ENCODE measurements at places on chromosomes 3 and 15. TPM values are rescaled to one million over a fixed set of nuclear protein-coding genes. Genes with fewer than 3 reads are reported as not detected.

DNA sequence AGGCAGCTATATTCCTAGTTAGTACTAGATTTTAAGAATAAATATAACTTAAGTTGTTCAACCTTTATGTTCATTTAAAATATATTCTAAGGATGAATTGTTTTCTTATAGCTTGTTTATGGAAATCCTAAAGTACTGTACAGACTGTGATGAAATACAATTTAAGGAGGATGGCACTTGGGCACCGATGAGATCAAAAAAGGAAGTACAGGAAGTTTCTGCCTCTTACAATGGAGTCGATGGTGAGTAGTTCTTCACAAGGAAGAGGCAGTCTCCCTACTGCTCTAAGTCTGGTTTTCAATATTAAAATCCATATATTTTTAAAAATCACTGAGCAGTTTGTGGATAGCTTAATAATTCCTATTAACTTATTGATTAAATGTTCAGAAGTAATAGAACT lies 29.6 kb downstream of the CALML4 start:
- H3K36me3 ChIP-seq: peaks cover 16% of the 10 kb centered on the region
- no peak overlapping the region for H3K27ac ChIP-seq
- no peak for DNase-seq
- H3K4me1 ChIP-seq: no peaks in the 10 kb centered on the region
- no peaks in the 10 kb centered on the region for H3K27me3 ChIP-seq
- H3K4me3 ChIP-seq: no peak overlapping the region

GRCh38 chr3:6680119-6680806 lies 180.7 kb upstream of the GRM7 start:
- H3K27me3 ChIP-seq: no peaks in the 10 kb centered on the region
- no peaks in the 10 kb centered on the region for H3K36me3 ChIP-seq
- H3K27ac ChIP-seq: no peak overlapping the region
- H3K4me1 ChIP-seq: no peaks in the 10 kb centered on the region

DNA sequence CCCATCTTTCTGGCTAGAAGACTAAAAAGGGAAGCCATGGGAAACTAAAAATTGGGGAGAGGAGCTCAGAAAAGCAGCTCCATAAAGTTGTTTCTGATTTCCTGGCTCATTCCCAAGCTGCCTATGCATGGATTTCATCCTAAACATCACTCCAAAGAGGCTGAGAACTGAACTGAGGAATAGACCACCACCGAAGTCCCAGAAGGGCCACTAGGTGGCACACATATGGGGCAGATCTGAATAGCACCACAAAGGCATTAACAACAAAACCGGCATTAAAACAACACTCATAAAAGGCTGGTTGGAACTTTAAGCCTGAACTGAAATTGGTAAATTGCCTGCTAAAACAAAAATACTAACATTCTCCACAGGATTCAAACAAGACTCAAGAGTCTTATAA lies 106.3 kb downstream of the PLD1 start:
- no peak overlapping the region for H3K4me3 ChIP-seq
- H3K36me3 ChIP-seq: no peaks in the 10 kb centered on the region

DNA sequence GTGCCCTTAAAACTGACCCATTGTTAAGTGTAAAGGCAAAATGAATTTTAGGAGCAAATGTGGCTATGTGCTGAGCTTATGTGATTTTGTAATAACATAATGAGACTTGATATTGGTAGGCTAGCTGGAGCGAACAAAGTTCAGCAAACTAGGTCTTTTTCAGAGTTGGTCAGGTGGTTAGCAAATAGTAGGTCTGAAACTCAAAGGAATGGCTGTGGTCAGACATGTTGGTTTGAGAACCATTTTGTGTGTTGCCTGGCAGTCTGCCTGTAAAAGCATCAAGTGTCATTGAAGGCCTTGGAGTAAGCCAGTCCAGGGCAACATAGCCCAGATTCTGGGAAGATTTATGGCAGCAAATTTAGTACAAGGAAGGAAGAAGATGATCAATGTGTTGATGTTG lies 16.4 kb downstream of the FBXO22 start:
- no peak overlapping the region for H3K4me3 ChIP-seq
- H3K36me3 ChIP-seq: peaks cover 10% of the 10 kb centered on the region
- no peak overlapping the region for H3K27ac ChIP-seq
- H3K27me3 ChIP-seq: no peaks in the 10 kb centered on the region
- H3K4me1 ChIP-seq: no peaks in the 10 kb centered on the region
- DNase-seq: no peak

VIPR1 gene
- total RNA-seq: 0.41 TPM

Data from Panc1 (cell line).